ENCODE measurements at places on chromosomes 11 and 22.
A peak's percentile ranks its signal among the peaks of the same experiment; 100 is the strongest.

GRCh38 chr11:11461473-11461872 lies 108.4 kb upstream of the CSNK2A3 start:
- DNase-seq: no peak

DNA sequence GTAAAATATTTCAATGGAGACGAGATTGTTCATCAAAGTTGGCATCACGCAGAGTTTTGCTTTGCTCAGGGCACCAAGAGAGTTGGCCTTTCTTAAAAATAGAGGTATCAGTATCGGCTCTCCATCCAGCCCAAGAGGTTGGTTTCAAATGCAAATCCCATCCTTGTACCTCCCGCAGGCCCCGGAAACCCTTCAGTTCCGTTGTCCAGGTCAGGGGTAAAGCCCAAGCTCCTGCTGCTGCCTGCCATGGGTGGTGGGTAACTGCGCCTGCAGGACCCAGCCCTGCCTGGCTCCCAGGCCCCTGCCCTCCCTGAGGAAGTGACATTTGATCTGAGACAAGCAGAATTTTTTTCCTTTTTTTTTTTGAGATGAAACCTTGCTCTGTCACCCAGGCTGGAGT lies 49.3 kb upstream of the RTL6 start:
- no peak for DNase-seq

- peak; percentile 31 for DNase-seq
These were observed at the start of gene MTMR2 for GRCh38 chr11:95923728-95924413. MTMR2 (minus strand) TSS chr11:95924107; CDS start chr11:95923954, 153 bp downstream.

- no peak for DNase-seq
These were observed 58.5 kb downstream of the CCDC34 start for GRCh38 chr11:27304514-27304913.

DNA sequence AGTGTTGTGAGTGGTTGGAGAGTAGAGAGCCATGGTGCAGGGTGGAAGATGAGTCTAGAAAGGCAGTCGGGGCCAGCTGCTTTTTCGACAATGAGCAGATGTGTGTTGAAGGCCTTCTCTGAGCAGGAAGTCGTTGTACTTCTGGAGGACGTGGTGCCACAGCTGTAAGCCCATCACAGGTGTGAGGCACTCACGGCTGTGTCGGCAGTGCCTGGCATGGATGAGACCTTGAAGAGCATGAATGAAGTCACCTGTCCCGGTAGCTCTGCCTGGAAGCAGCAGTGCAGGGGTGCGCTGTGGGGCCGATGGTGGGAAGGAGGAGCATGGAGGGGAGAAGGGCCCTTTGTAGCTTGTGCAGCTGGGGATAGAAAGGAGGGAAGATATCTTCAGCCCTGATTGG lies 165.2 kb downstream of the PKNOX2 start:
- no peak for DNase-seq

GRCh38 chr11:122139595-122139866 lies 23.5 kb upstream of the BLID start:
- DNase-seq: no peak

- DNase-seq: no peak
These were observed 141.3 kb downstream of the ST3GAL4 start for GRCh38 chr11:126496576-126497337.

DNA sequence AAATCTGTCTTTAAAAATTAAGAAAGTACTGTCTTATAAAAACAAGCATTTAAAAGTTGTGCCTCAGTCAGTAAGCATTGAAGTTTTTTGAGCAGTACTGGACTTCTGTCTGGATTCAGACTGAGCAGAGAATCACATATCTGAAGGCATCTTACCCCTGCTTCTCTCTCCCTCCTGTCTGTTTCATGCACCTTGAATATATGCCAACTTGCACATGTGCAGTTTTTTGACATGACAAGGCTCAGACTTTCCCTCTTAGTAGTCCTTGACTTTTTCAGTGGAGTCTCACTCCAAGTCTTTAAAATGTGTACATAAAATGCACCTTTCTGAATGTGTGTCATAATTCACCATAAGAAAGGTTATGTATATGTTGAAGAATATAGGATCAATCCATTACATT lies 19.8 kb downstream of the SPECC1L start:
- DNase-seq: no peak
